ENCODE measurements at places on chromosomes 5 and 9. TPM values are rescaled to one million over a fixed set of nuclear protein-coding genes. Genes with fewer than 3 reads are reported as not detected.

Gene ARL10
- 29.2 TPM for total RNA-seq

Gene CDHR2
- 0.36 TPM for total RNA-seq

Gene PHF24
- total RNA-seq: 0.45 TPM

Gene IRX4
- total RNA-seq: not detected

Gene N4BP3
- total RNA-seq: 2.6 TPM

Gene GPX8
- 34.9 TPM for total RNA-seq

Gene TERT
- total RNA-seq: 0.85 TPM

Gene CTSV
- not detected for total RNA-seq

Gene INSL4
- not detected for total RNA-seq

Gene OTP
- not detected for total RNA-seq

GRCh38 chr5:113513384-113514288 is at the start of gene YTHDC2:
Gene YTHDC2, plus strand, starts transcription at chr5:113513694. Its CDS starts 202 bp downstream, at chr5:113513896.
- DNase-seq: peak; percentile 90

GRCh38 chr5:59838989-59839388 is 54.5 kb downstream of the PDE4D start:
- no peak for DNase-seq

DNA sequence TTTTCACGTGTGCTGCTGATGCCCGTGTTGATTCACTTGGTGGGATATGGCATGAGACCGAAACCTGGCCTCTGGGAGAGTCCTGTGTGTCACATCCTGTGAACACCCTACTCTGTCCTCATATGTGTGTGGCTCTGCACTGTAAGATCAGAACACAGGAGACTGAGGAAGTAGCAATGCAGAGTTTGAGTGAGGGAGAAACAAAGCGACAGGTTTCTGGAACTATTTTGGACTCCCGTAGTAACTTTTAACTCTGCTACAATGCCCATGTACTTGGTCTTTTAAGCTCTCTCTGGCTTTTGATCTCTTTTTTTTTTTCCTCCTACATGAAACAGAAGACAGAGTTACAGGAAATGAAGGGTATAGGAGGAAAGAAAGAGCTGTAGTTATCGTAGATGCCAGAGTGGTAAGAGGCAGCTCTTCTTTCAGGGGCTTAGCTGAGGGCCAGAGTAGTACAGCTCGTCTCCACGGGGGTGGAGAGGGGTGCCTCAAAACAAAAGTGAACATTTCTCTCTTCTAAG is 26.6 kb downstream of the GRAMD2B start:
- no peak for DNase-seq

DNA sequence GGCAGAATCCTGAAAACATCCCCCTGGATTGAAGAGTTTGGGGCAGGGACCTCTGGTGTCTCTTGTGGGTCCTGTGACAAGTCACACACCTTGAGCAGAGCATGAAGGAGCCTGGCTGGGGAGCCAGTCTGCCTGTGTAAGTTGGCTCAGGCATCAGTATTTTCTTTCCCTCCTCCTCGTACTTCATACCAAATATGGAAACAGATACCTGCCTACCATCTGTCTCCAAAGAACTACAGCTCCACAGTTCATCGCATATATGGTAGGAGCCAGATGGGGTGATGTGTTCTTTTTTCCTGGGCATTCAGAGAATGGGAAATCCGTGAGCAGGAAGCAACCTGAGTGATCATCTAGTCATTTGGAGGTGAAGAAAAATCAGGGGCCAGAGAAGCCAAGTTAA is 177.3 kb upstream of the RAD23B start:
- no peak for DNase-seq

GRCh38 chr5:79795764-79796398 is 106.2 kb downstream of the CMYA5 start:
- DNase-seq: no peak

DNA sequence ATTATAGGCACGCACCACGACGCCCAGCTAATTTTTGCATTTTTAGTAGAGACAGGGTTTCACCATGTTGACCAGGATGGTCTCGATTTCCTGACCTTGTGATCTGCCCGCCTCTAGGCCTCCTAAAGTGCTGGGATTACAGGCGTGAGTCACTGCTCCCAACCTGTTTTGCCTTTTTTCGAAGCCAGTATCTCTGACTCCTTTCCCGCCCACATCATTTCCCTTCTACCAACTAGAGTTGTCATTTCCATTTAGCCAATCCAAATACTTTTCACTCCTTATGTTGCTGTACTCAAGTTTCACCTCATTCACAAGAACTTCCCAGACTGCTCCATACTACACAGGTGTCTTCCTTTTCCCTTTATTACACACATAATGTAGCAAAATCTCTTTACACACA is 502.6 kb upstream of the CDH6 start:
- no peak for DNase-seq

GRCh38 chr9:2597483-2597882 is 24.1 kb upstream of the VLDLR start:
- DNase-seq: no peak

GRCh38 chr5:109155625-109156024 is 254.1 kb downstream of the PJA2 start:
- no peak for DNase-seq

DNA sequence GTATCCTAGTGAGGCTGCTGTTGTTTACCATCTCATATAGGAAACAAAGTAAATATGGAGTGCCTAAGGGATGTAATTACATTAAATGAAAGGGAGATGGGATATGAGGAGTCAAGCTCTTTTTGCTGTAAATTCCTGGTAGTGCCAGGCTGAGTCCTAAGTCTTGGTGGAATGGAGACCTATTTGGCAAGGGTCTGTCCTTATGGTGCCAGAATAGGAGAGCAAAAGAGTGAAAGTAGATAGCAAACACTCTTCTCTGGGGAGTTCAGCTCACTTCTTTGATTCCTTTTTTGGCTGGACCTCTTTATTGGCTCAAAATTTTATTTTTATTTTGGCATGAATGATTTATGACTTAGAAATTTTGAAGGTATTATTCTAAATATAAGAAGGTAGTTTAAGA is 380.8 kb downstream of the TMEM232 start:
- DNase-seq: no peak

DNA sequence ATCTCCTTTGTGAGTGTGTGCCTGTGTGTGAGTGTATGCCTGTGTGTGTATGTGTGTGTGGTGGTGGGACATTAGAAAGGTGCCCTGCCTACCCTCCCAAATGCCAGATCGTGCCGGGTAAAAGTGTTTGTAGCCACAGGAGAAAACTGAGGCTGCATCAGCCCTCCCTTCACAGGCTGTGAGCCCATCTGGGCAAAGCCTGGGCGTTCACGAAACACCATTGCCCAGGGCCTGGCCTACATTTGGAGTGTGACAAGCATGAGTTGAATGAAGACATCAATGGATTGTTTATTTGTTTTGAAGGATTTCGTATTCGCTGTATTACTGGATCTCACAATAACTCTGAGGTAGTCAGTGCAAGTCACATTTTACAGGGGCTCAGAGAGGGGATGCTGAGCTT is 270.8 kb downstream of the NSG2 start:
- DNase-seq: no peak

GRCh38 chr5:153491856-153492255 is 1.4 kb downstream of the GRIA1 start:
- DNase-seq: no peak

- DNase-seq: no peak
These were observed 1068.0 kb downstream of the NR2F1-AS1 start for GRCh38 chr5:92513067-92513466.

DNA sequence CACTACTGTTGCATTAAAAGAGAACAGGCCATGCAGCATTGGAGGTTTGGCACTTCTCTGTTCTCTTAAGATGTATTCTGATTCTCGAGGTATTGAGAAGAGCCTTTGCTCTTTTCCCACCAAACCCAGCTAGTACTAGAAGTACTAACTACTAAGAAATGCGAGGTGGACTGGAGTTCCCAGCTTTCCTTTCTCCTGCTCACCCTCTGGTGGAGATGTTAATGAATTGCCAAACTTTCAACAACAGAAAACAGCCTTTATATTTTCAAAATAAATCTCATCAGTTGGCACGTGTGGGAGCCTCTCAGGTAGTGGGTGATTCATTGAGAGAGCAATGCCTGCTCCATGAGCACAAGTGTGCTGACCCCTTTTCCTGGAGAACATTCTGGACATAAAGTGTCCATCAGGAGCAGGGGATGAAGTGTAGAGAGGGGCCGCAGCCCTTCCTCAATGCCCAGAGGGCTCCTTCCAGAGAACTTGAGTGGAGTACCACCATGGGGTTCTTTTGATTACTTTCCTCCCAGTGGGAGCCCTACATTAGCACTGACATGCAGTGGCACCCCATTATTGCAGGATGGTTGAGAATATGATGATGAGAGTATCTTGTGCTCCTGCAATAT is 45.7 kb downstream of the TMEM174 start:
- no peak for DNase-seq

DNA sequence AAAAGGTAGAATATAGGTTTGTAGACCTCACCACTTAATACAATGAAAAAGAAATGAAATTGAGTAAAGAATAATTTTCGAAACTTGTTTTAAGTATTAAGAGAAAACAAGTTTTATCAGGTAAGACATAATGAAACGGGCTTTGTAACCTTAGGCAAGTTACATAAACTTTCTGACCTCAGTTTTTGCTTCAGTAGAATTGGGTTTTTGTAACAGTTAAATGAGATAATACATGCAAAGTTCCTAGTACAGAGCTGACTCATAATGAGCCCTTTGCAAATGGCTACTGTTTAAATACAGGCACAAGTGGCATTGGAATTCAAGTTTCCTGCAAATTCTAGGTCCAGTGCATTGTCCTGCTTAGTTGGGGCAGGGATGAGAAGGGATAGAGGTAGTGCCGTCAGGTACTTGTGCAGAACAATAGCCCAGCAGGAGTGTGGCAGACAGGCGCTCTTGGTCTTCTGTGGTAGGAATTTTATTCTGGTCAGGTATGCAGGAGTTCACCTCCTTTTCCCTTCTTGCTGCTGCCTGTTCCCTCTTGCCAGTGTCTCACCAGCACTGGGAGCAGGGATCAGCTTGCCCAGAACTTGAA is 203.8 kb downstream of the PBX3 start:
- DNase-seq: no peak

DNA sequence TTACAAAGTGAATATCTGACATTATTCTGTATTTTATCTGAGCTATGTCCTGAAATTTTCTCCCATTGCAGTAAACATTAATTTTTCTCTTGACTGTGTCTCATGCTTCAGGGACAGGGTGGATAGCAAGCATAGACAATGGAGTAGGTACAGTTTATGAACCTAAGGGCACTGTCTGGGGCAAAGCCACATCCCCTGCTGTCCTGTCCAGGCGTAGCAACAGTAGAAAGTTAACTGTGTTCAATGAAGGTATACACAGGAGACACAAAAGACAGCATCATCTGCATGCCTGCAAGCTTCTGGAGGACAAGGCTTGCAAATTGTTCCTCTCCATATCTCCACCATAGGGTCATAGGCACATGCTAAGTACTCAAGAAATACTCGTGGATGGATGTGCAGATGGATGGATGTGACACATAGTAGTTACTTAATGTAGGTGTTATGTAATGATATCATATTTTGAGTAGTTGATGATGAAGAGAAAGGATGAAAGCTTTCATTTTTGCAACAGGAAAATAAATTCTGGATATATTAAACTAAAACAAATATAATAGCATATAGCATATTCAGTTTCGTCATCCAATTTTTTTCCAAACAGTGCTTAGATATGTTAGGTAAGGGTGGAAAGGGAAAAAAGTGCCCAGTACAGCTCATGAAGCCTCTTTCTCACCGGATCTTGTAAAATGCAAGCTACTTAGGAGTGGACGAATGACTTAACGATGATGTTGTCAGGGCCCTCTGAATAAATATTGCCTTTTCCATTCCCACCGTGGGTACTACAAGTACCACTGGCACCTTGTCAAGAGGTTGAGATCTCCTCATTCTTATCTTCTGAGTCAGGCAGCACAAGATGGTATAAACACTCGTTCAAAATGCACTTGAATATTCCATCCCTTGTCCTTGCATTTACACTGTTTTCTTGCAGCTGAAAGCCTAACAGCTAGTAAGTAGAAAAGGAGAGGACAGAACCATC is 19.9 kb upstream of the ZSWIM6 start:
- DNase-seq: no peak

DNA sequence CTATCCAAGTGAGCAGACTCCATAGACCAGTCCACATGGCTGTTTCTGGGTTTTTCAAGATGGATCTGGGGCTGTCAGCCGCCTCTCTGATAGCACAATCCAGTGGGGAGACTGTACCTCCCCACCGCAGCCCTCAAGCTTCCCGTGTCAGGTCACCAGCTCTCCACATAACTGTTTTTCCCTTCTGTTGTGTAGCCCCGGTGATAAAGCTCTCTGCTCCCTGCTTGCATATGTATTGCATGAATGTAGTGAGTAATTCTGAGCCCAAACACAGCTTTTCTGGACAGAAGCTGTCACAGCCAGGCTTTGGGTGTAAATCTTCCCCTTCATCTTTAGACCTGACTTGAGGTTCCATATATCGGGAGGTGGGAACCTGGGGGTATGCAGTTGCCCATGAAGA is 23.1 kb upstream of the CFAP157 start:
- DNase-seq: no peak

GRCh38 chr9:72857624-72857996 is 95.2 kb downstream of the ALDH1A1 start:
- no peak for DNase-seq

GRCh38 chr5:18944771-18945170 is 1043.2 kb downstream of the CDH18 start:
- no peak for DNase-seq

DNA sequence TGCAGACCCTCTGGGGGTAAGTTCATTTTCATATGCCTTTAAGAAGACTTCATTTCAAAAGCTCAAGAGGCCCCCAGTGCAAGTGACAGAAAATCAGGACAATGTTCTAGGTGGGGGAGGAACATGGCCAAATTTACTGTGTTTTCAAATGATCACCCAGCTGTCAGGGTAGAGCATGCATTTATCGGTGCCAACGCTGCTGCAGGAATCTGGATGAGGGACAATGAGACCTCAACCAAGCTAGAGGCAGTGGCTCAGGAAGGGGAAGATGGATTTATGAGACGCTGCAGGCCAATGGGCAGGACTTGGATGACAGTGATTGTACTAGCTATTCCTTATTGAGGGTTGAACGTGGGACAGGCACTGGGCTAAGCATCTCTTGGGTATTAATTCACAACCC is 278.4 kb downstream of the ASTN2 start:
- no peak for DNase-seq

DNA sequence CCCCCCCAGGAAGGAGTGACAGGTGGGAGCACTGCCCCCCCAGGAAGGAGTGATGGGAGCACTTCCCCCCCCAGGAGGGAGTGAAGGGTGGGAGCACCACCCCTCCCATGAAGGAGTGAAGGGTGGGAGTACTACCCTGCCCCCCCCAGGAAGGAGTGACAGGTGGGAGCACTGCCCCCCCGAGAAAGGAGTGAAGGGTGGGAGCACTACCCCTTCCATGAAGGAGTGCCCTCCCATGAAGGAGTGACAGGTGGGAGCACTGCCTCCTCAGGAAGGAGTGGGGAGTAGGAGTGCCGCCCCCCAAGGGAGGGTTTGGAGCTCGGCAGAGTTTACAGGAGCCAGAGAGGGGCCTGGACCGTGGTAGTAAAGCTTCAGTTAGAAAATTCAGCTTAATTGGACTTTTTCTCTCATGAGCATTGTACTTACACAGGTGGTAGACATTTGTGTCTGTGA is 100.7 kb downstream of the CACNA1B start:
- DNase-seq: no peak

DNA sequence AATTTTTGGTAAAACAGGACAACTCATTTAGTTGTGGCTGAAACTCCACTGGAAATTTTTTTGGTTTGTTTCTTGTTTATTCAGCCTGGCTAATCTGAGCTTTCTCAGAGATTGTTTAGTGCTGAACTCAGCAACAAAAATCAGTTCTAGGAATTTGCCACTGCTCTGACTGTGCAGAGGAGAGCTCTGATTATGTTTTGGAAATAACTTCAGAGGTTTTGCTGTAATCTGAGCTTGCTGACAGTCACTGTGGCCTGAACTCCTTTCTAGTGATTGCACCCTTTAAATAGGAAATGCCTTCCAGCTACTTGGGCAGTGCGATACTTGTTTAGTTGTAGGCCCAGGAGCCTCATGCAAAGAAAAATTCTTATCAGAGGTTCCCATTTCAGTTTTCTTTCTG is 60.2 kb downstream of the OSTF1 start:
- no peak for DNase-seq
